Lung (tissue), 17 donors: ENCODE measurements at places on chromosomes 11 and 22. TPM values are rescaled to one million over a fixed set of nuclear protein-coding genes. Genes with fewer than 3 reads are reported as not detected.

Gene CD3E
- 5.3 TPM for total RNA-seq

Gene OR5B21
- total RNA-seq = 0.31 TPM

Gene MIOX
- total RNA-seq = not detected

DNA sequence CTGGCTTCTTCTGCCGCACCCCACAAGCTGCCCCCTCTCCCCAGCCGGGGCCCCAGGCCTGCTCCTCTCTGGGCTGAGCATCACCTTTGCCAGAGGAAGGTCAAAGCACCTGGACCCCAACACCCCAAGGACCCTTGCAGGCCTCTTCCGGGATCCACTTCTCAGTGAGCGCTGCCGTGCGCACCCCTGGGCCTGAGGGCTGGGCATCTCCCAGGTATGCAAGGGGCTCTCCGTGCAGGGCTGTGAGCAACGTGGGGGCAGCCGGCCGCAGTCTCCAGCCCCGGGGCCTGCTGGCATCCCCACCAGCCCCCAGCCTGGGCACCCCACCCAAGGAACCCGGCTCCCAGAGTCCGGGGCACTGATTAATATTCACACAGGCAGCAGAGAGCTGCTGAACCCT, 64.0 kb downstream of the BRD1 start:
- no peak for DNase-seq

DNA sequence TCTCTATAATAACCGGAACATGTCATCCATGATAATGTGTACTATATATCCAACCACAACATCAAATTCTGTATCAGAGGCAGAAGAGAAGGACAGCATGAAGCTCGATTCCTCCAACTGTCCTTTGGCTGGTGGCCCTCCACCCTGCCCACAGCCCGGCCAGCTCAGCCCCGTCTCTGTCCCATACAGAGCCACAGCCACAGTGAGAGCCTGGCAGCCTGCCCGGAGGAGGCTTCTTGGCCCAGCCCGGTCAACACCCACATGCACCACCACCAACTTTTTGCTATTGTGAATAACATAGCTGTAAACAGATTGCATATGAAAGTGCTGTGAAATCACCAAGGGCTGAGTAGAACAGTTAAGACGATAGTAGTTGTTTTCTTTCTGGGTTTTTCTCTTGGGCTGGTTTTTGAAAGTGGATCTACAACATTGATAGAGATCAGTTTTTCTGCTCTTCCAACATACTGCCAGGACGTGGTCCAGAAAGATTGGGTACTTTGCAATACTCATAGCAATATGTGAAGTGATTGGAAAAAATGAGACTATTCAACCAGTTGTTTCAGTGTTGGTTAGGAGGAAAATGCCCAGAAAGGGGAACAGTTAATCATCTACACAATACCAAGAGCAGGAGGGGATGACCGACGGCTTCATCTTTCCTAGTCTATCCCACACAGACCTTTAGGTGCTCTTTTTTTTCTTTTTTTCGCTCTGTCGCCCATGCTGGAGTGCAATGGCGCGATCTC, 6.9 kb upstream of the TUBA8 start:
- no peak for DNase-seq

GRCh38 chr11:106011481-106011880, 10.6 kb downstream of the MSANTD4 start:
- DNase-seq = no peak
